EL (cell line): ENCODE measurements at places on chromosomes 3 and 15.

- no peak for DNase-seq
Observed at GRCh38 chr15:65836665-65837064, 32.6 kb upstream of the RAB11A start.

DNA sequence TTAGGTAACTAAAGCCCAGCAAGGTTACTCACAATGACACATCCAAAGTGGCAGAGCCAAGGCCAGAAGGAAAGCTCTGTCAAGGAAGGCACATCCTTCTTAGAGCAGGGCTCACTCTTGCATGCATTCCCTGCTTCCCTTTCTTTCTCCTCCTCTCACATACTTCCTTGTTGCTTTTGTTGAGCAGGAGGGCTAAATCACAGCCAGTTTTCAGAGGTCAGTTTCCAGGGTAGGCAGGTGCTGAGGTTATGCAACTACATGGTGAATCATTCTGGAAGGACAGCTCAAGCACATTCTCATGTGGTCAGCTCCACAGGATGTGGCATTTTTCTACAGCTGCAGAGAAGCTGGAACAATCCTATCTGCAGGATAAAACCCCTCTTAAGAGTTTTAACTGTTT is 275.6 kb downstream of the ZNF621 start:
- peak; percentile 76 for DNase-seq

GRCh38 chr3:121996441-121996840 is 25.6 kb downstream of the ILDR1 start:
- DNase-seq = no peak

- DNase-seq = no peak
Observed at GRCh38 chr3:39102504-39103323, 4.7 kb downstream of the GORASP1 start.

DNA sequence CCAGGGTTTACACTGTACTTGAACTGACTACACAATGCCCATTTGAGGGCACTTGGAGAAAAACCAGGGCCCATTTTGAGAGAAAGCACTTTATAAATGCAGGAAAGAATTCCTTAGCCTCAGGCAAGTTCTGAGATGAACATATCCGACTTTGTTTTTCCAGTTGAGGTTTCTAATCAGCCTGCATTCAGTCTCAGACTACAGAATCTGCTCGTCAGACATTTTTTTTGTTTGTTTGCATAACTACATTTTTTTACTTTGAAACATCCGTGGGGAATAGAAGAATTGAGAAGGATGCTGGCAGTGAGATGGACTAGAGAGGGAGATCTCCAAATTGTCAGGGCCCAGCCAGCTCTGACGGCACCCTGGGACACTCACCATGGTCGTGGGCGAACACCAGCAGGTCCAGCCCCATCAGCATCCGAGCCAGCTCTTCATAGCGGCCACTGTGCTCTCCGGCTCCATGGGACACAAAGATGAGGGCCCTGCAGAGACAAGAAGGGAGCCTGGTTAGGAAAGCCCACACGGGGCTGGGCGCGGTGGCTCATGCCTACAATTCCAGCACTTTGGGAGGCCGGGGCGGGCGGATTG is 40.8 kb downstream of the MGLL start:
- peak; percentile 91 for DNase-seq

DNA sequence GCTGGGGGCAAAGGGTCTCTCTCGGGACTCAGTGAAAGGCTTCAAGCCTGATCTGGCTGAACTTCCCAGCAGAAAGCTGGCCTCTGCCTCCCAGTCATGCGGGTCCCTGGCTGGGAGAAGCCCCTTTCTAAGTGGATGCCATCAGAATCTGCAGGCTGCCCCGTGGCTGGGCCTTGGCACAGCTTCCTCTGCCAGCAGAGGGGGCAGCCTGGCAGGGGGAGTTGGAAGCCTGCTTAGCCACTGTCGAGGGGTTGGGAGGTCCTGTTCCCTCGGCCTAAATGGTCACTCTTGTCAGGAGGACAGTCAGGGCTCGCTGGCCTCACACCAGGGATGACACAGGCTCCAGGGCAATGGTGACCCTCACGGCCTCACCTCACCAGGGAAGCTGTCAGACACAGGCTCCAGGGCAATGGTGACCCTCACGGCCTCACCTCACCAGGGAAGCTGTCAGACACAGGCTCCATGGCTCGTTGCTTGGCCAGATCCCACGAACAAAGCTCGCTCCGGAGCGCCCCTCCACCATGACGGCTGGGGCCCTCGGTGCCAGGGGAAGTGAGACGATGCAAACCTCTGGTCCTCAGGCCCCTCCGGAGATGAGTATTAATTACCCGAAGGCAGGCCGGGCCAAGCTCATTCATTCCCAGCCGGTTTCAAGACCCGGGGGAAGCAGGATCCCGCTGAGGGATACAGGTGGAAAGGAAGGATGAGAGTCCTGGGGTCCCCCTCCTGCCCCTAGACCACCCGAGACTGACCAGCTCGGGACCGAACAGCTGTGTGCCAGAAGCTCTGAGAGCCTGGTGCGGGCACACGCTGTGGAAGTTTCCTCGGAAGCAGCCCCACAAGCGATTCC is 151.0 kb downstream of the CHSY1 start:
- DNase-seq = no peak

DNA sequence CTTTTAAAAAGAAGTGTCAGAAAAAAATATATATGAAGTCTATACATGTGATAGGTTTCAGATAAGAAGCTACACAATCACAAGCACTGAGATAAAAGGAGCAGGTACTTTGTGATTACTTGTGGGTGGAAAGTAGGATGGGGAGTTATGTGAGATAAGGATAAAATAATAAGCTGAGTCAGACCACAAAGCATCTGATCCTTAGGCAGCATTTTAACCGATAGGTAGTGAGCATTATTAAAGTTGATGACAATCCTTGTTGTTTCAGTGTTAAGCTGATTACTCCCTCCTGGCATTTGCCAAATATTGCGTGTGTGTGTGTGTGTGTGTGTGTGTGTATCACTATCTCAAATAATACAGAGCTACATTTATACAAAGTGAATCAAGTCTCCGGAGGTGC is 483.1 kb downstream of the NAALADL2 start:
- DNase-seq = peak; percentile 3

DNA sequence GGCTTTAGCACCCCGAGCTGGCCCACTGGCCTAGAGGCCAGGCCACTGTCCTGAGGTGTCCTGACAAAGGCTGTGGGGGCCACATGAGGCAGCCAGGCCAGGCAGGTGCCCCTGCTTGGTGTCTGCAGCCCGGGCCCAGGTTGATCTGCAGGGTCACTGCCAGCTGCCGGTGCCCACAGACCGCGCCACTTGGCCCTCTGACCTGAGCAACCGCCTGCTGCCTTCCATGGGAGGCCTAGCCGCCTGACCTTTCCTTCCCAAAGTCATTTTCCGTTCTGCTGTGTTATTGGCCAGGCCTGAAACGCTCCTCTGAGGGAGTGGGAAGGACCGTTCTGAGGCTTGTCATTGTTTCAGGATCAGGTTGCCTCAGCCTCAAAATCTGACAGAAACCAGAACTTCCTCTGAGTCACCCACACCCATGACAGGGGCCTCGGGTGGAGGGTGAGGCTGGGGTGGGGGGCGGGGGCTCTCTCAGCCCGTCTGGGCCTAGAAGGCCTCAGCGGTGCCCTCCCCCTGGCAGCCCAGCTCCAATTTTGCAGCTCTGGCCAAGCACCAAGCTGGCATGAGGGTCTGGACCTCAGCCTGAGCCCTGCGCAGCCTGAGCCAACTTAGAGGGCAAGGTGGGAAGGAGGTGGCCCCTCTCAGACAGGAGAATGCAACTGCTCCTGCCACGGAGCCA is 140.7 kb upstream of the MEF2A start:
- DNase-seq = peak; percentile 58

DNA sequence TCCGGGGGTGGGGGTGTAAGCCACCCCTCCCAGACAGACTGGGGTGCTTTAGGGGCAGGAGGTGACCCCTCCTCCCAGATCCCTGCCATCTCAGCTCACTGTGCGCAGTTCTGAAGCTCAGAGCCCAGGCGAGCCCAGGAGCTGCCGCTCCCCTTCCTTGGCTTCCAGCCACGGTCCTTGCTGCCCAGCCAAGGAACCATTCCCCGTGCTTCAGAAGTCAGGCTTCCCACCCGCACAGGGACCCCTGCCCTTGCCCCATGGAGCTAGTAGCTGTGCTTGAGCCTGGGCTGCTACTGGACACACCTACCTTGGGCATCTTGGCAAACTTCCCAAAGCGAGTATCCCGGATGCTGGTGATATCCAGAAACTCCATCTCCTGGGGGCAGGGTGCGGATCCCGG is 4.8 kb downstream of the PLCB2 start:
- DNase-seq = no peak

DNA sequence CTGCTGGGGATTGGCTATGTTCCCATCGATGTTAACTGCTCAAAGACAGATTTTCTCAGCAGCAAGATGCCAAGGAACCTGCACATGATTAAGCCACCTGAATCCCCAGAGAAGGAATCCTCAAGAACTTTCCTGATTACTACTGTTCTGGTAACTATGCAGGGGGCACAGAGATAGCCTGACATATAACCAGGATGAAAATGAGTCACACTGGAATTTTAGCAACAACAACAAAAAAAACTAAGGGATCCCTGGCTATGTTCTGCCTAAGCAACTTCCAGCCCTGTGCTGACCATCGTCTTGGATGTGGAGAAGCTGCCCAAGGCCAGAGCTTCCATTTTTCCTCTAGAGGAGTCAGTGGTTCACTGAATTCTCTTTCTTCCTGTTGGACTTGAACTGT is 13.8 kb downstream of the RIOX2 start:
- peak; percentile 43 for DNase-seq

DNA sequence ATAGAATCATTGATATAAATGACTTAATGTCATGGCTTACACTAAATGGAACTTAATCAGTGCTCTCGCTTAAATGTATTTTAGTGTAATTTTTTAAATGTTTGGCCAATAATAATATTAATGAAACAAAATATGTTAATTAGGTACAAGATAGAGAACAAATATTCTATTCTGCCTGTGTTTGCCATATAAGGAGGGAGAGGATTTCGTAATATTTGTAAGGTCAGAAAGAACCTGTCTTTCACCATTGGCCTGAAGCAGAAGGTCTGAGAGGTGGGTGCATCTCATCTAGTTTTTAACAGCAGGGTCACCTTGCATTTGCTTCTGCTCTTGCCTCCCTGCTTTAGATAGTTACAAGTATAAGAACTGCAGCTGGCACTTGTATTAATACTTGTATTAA is 2.5 kb downstream of the GPR87 start:
- DNase-seq = no peak

DNA sequence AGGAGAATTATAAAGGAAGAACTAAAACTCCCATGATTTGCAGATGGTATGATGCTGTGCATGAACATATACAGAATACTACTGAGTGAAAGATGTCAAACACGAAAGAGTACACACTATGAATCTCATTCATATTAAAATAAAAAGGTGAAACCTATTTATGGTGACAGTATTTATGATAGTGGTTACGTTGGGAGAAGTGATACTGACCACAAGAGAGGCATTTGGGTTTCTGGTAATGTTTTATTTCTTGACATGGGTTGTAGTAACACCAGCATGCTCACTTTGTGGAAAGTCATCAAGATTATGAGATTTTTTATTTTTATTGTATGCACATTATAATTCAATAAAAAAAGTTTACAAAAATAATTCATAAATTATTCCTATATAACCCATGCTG is 324.0 kb downstream of the GAP43 start:
- DNase-seq = no peak

DNA sequence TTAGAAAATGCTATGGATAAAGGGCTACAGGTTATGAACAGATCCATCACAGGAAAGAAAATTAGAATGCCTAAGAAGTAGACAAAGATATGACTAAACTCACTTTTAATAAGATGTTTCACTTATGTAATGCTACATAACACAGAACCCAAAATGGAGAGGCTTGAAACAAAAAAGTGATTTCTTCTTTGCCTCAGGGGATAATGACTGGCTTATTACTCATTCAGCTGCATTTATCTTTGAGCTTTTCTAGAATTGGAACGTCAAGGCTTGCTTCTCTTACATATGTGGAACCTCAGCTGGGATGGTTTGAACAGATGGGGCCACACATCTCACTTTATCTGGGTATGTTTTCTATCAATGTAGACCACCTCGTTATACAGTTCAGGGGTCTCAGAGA is 120.6 kb upstream of the EPHA3 start:
- DNase-seq = peak; percentile 89

DNA sequence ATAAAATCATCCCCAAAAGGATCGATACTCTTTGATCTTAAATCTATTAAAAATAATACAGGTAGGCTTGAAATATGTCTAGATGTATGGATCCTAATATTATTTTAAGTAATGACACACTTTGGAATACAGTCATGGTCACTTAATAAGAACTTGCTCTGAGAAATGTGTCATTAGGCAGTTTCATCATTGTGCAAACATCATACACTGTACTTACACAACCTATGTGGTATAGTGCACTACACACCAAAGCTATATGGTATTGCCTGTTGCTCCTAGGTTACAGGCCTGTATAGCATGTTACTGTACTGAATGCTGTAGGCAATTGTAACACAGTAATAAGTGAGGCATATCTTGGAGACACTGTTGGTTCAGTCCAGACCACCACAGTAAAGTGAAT is 307.1 kb downstream of the RAP2B start:
- DNase-seq = no peak

DNA sequence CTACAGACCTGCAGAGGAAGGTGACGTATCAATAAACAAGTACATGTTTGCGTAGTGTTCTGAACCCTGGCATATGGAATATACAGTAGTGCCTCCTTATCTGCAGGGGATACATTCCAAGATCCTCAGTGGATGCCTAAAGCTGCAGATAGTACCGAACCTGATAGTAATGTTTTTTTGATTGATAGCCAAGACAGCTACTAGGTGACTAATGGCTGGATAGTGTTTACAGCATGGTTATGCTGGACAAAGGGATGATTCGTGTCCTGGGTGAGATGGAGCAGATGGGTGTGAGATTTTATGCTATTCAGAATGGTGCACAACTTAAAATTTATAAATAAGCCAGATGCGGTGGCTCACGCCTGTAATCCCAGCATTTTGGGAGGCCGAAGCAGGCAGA is 55.8 kb upstream of the IGF2BP2 start:
- DNase-seq = no peak

GRCh38 chr15:101089579-101090427 is 162.0 kb downstream of the CHSY1 start:
- no peak for DNase-seq

GRCh38 chr15:66144978-66145725 is 108.4 kb downstream of the MEGF11 start:
- DNase-seq = no peak

GRCh38 chr3:192747145-192747544 is 19.8 kb upstream of the FGF12 start:
- no peak for DNase-seq

DNA sequence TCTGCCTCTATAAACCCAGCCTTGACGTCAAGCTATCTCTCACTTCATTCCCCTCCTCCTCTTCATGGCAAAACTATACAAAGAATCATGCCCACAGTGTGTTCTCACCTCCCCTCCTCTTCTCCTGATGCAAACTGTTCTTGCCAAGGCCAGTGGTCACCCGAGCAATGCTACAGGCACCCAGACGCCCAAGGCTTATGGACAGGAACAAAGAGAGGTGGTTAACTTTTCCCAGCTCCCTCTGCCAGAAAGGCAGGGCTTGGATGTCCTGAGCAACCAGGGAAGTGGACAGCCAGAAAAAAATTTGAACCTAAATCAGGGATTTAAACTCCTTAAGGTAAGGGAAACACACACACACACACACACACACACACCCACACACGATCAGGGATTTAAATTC is 5.1 kb downstream of the SLC41A3 start:
- no peak for DNase-seq

- peak; percentile 87 for DNase-seq
Observed at GRCh38 chr3:56125358-56126005, 342.8 kb downstream of the ERC2 start.

GRCh38 chr3:197487911-197488391 is 67.8 kb downstream of the BDH1 start:
- DNase-seq = peak; percentile 98

- DNase-seq = peak; percentile 87
Observed at GRCh38 chr3:69306239-69307185, 79.4 kb downstream of the FRMD4B start.
